HuH-7 (cell line): ENCODE measurements at places on chromosomes 12 and 14.

GRCh38 chr14:91291786-91292405 is 47.4 kb upstream of the GPR68 start:
- no peak for DNase-seq

DNA sequence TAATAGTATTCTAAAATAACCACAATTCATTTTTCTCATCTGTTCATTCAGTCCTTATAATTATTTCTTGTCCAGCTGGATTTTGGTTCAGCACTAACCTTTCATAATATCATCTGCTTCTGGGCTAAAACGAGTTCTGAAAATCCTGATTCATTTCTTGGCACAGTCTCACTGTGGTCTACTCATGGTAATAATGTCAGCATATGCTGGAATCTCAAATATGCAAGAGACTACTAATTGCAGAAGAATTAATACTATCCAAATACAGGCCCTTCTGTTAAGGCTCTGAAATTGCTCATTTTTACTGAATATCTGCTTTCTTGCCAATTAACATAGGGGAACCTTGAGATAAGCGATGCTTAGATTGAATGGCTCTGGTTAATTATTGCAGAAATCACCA is 597.1 kb downstream of the RPL10L start:
- DNase-seq = no peak

DNA sequence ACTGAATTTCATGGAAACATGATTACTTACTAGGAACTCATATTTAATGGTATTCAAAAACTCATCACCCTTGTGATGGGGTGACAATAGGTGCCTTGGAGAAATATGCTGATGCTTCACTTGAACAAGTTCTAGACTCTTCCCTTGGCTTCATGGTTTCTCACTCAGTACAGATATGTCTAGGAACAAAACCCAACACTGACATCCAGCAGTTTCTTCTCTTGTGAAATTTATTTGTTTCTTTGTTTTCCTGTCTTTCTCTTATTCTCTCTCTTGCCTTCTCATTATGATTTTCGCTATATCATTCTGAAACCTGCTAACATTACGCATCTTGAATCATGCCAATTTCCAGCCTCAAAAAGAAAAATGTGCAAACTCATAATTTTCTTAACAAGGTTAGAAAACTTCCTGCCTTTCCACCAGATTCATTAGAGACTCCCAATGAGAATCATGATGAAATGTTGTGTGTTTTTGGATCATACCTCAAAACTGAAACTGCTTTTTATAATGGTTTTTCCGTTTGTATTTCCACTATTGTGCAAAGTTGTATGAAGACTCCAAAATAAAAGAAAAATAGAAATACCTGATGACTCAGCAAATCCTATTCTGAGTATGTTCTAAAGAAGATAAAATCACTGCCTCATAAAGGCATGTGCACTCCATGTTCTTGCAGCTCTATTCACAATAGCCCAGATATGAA is 1021.5 kb downstream of the TMEM121 start:
- no peak for DNase-seq

DNA sequence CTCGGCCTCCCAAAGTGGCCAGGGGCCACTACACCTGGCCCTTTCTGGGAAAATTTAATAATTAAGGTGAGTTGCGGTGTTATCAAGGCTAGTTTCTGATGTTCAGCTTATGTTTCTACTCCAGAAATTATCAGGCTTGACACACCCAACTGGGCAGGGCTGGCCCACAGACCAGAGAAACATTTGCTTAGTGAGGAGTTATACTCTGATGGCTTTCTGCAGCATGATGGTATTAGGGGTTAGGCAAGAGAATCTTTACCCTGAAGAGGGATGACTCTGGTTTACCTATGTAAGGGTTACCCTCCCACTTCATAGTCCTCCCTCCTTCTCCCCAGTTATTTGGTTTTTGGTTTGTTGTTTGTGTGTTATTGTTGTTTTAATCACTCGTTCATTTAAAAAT is 24.5 kb upstream of the HECTD1 start:
- DNase-seq = no peak

DNA sequence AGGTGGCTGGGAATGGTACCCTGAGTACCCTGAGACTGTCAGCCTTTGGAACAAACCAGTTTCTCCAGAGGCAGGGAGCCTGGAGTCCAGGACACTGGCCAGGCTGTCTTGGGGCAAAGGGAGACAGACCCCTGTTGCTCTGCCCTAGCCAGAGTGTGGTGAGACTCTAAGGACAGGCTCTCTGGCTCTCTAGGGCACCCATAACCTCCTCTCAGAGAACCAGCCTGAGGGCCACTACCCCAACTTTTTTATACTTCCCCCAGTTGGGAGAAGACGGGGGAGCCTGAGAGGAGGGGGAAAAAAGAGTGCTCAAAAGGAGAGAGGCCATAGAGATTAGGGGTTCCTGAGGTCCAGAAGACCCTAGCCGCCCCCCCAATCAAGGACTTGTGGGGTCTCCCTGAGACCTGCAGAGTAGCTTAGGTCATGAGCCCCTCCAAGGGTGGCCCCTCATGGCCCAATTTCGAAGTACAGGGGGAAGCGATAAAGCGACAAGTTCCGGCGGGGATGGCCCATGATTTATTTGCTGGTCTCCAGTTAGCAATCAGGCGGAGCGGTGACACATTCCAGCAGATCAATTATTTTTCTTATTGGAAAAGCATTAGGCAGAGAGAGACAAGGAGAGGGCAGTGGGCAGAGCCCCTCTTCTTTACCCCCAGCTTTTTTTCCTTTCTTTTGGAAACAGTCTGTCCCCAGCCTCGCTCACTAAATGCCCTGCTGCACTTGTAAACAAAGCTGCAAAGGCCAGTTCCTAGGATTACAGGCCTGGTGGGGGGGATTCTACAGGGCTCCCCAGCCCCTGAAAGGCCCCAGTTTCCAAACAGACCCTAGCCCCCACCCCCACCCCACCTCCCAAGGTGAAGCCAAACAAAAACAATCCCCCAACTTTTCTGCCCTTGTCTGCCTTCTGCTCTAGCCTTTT is 1.5 kb downstream of the HOXC8 start:
- DNase-seq = no peak

GRCh38 chr14:97179573-97179972 is 382.4 kb downstream of the VRK1 start:
- DNase-seq = no peak

GRCh38 chr14:59356767-59357166 is 108.4 kb downstream of the GPR135 start:
- DNase-seq = no peak

GRCh38 chr12:71935594-71935993 is 3.1 kb upstream of the TPH2 start:
- no peak for DNase-seq

GRCh38 chr12:55061024-55061423 is 41.2 kb downstream of the NEUROD4 start:
- no peak for DNase-seq

- DNase-seq = no peak
Measured at GRCh38 chr14:32468955-32469354, 139.9 kb downstream of the AKAP6 start.
